ENCODE measurements at places on chromosomes 12 and 14.

DNA sequence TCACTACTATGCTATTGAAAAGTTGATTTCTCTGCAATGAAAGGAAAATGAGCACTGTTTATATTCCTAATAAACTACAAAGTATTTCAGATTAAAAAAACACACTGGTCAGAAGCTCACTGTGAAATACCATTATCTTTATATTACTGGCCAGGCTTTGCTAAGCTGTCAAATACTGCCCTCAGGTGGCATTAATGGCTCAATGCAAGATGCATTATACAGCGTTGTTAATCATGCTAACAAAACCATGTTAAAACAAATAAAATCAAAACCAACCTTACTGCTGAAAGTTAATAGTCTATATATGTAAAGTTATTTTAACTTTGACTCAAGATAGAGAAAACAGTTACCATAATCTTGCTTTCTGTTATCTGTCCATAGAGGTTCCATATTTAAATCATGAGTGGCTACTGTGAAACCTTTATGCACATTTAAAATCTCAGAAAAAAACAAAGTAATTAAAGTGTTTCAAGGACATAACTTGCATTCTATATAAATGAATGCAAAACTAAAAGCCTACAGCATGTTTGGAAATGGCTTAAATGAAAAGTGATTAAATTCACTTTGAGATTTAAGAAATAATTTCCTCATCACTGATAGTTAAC lies 121.7 kb downstream of the RALGAPA1 start:
- DNase-seq: no peak

- DNase-seq: no peak
Measured at GRCh38 chr14:39440975-39441374, 8.7 kb upstream of the FBXO33 start.

- no peak for DNase-seq
Measured at GRCh38 chr12:76927170-76927784, 48.5 kb upstream of the CSRP2 start.

GRCh38 chr14:50964683-50965390 lies 20.6 kb upstream of the PYGL start:
- DNase-seq: no peak

DNA sequence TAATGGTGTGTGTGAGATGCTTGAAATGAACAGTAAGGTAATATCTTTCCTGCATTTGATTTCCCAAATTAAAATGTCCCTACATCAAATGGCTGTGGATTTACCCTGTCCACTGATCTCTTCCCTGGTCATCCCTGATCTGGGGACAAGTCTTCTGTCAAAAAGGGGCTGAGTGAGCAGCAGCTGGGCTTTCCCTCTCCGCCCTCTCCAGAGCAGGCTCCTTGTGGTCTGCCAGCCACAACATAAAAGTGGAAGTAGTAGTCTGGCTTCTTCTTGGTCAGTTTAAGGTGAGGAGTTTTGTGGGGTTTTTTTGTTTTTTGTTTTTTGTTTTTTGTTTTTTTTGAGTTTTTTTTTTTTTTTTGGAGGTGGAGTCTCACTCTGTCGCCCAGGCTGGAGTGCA lies 25.2 kb upstream of the PLXNC1 start:
- DNase-seq: no peak

GRCh38 chr12:107468182-107468581 lies 217.4 kb upstream of the PWP1 start:
- DNase-seq: no peak

DNA sequence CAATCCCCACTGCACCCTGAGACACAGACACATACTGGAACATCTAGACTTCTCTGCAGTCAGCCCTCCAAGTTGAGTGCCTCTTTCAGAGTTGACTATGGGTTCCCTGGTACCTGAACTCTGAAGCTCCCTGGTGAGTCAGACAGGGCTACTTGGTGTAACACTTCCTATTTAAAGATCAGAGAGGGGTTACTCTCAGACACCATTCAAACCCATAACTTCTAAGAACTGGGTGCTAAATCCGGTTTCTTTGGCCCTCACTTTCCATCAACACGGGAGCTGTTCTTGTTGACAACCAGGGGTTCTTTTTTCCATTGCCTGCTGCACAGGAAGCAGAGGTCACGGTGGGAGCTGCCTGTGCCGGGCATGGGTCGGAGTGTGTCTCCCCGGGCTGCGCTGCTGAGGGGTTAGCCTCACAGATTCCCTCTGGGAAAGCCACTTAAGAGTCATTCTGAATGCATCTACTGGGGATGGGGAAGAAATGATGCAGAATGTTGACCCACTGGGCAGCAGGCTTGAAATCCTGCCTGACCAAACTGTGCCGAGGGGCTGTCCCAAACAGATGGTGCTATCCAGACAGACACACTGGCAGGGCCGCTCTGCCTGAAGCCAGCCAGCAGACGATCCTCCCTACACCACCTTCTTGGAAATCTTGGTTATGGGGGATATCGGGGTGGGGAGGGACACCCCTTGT lies 74.1 kb downstream of the PITPNM2 start:
- DNase-seq: peak; percentile 31

DNA sequence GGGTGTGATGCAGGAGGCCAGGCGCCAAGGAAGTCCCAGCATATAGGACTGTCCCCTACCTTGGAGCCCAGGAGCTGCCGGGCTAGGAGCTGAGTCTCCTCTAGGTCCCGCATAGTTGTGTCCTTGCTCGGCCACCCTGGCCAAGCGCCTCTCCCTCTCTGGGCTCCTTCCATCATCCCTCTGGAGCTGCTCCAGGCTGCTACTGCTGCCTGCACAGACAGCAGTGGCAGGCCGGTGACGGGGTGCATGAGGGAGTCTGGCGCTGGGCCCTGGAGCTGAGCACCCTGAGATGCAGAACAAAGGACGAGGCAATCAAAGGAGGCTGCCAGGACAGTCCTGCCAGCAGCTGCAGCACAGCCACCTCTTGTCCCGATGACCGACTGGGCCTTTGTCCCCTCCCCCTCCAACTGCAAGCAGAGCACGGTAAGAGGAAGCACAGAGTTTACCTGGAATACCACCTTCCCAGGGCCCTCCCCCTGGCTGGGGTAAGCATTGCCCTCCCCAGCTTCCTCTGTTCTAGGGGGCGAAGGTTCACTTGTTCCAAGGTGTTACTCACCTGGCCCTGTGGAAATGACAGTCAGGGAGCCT lies 10.4 kb downstream of the DTX1 start:
- DNase-seq: no peak

GRCh38 chr12:89618113-89618862 lies 90.3 kb downstream of the ATP2B1 start:
- no peak for DNase-seq

DNA sequence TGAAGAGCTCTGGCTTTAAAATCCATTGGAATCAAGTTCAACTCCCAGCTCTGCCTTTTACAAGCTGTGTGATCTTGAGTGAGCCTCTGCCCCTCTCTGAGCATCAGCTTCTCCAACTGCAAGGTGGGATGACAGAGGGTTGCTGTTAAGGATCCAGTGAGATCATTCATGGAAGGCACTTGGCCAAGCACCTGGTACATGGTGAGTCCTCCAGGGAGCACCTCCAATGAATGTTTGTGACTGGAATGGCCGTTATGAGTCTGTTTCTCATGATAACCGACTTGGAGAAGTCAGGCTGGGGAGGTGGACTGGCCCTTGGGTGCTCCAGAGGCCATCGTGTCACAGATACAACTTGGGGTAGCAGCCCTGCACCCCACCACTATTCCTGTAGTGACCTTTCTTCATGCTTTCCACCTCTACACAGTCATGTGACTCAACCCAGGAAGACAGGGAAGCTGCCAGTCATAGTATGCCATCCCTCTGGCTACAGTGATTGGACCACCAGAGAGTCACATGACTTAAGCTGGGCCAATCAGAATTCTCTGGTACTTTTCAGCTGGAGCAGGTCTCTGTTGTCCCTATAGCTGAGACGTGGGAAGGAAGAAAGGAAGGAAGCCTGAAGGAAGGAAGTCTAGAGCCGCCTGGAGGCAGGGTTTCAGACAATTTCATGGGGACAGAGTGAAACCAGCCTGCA lies 146.5 kb upstream of the MYL2 start:
- no peak for DNase-seq

GRCh38 chr12:25101092-25101445 lies 93.9 kb downstream of the DNAI7 start:
- DNase-seq: no peak

- DNase-seq: no peak
Measured at GRCh38 chr14:90773196-90773486, 43.1 kb downstream of the TTC7B start.

GRCh38 chr12:646442-647384 lies 16.5 kb downstream of the NINJ2 start:
- no peak for DNase-seq

DNA sequence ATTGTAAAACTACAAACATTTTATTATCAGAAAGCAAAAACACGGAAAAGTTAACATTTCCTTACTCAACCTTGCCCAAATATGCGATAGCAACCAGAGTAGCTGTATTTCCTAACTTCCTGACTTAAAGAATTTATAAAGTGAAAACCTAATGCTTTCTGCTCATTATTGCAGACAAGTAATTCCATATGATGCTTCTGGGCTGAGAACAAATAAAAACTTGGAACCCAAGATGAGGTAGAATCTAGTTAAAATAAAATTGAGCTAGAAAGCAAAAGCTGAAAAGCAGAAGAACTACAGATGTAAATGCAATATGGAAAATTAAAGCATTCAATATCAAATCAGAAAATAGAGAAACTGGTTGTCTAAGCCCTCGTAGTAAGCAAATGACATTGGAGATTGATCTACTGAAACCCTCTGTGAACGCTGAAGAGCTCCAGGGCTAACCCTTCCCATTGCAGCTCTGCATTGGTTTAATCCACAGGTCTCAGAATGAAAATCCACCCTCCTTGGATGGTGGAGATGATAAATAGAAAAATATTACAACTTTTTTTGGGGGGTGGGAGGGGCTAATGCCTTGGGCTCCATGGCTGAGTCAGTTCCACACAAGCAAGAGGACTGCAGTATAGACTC lies 40.7 kb downstream of the CORO1C start:
- DNase-seq: no peak

DNA sequence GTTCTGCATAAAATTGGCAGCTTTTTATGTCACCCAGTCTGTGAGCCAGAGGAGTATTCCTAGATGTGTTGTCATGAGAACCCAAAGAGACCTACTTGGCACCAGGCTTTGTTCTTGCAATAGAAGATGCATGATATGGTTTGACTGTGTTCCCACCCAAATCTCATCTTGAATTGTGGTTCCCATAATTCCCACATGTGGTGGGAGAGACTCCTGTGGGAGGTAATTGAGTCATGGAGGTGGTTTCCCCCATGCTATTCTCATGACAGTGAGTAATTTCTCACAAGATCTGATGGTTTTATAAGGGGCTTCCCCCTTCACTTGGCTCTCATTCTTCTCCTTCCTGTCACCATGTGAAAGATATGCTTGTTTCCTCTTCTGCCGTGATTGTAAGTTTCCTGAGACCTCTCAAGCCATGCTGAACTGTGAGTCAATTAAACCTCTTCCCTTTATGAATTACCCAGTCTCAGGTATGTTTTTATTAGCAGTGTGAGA lies 572.0 kb upstream of the ATP2B1 start:
- DNase-seq: no peak

- no peak for DNase-seq
Measured at GRCh38 chr14:66746316-66747006, 238.5 kb downstream of the GPHN start.

- DNase-seq: no peak
Measured at GRCh38 chr12:91319071-91319760, 136.6 kb upstream of the DCN start.

GRCh38 chr14:91413547-91414474 lies 3.8 kb downstream of the CCDC88C start:
- DNase-seq: no peak

Data from stimulated activated CD8-positive, alpha-beta memory T cell treated with anti-CD3 and anti-CD28 coated beads, Interleukin-4, amount 100 ng/mL, for 1 hour (primary cell).